ENCODE measurements at places on chromosomes 5 and 9. TPM values are rescaled to one million over a fixed set of nuclear protein-coding genes. Genes with fewer than 3 reads are reported as not detected.

Gene HNRNPAB
- 29.1 TPM for total RNA-seq

Gene WNT8A
- total RNA-seq: not detected

Gene NPR3
- 24.3 TPM for total RNA-seq

Gene TEX48
- total RNA-seq: not detected

Gene IFNA2
- not detected for total RNA-seq
